ENCODE measurements at places on chromosomes 7 and 10. TPM values are rescaled to one million over a fixed set of nuclear protein-coding genes. Genes with fewer than 3 reads are reported as not detected.

- DNase-seq, result no peak
Measured at GRCh38 chr10:64211466-64211865, 690.3 kb downstream of the REEP3 start.

- DNase-seq, result no peak
Measured at GRCh38 chr7:39979406-39980073, 29.5 kb downstream of the CDK13 start.

Gene MORN4
- 4.5 TPM for polyA plus RNA-seq

DNA sequence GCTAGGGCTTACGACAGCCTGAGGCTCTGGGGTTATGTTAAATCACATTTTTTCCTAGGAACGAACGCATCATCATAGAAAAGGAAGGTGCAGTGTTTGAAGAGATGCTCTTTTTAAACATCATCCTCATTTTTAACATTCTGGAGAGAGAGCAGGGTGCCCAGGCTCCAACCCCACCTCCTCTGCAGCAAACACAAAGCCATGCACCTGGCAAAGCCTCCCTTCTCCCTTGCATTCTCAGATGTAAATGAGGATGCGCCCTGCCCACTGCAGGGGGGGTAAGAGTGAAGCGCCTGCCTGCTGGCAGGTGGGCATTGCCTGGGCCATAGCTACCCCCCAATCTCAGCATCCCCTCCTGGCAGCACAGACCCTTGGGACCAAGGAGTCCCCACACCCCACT is 92.4 kb downstream of the PTPRN2 start:
- no peak for DNase-seq

DNA sequence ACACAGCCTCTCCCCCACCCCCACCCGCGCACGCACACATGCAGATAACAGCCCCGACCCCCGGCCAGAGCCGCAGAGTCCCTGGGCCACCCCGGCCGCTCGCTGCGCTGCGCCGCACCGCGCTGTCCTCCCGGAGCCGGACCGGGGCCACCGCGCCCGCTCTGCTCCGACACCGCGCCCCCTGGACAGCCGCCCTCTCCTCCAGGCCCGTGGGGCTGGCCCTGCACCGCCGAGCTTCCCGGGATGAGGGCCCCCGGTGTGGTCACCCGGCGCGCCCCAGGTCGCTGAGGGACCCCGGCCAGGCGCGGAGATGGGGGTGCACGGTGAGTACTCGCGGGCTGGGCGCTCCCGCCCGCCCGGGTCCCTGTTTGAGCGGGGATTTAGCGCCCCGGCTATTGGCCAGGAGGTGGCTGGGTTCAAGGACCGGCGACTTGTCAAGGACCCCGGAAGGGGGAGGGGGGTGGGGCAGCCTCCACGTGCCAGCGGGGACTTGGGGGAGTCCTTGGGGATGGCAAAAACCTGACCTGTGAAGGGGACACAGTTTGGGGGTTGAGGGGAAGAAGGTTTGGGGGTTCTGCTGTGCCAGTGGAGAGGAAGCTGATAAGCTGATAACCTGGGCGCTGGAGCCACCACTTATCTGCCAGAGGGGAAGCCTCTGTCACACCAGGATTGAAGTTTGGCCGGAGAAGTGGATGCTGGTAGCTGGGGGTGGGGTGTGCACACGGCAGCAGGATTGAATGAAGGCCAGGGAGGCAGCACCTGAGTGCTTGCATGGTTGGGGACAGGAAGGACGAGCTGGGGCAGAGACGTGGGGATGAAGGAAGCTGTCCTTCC is 620 bp downstream of the EPO start:
- DNase-seq, result no peak

DNA sequence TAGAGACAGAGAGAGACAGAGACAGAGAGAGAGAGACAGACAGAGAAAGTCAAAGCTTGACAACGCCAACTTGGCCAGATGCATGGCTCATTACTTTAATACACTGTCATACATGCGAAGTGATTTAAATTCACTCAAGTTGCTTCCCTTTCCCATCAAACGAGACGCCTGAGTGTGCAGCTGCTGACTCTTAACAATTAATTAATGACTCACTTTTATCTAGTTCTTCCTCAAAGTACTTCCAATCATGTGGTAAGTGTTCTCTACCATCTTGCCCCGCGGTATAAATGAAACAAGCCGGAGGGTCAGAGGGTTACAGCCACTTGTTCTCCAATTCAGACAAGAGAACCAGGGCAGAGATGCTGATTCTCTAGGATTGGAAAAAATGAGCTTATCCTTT is 90.8 kb downstream of the SFMBT2 start:
- DNase-seq, result no peak

Gene FGFR2
- polyA plus RNA-seq, result 0.67 TPM

GRCh38 chr10:49296382-49296781 is 2.6 kb upstream of the C10orf71 start:
- DNase-seq, result no peak

GRCh38 chr7:37052705-37053104 is 328.4 kb upstream of the AOAH start:
- no peak for DNase-seq

DNA sequence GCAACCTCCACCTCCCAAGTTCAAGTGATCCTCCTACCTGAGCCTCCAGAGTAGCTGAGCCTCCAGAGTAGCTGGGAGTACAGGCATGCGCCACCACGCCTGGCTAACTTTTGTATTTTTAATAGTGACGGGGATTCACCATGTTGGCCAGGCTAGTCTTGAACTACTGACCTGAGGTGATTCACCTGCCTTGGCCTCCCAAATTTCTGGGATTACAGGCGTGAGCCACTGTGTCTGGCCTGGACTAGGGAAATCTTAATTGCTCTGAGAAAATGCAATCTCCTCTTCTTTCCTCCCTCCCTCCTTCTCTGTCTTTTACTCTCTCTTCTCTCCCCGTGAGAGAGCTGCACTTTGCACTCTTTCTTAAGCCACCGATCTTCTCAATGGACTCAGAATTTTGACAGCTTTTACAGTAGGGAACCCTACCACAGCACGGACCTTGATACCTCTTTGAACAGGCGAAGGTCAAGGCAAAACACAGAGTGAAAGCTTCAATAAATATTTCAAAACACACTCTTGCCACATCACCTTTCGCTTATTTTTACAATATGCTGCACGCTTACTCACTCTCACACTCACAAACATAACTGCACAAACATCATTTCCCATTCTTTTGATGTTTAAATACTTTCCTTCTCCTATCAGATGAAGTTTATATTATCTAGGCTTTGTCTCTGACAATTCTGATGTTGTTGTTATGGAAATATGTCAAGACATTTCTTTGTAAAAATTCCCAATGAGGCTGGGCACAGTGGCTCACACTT is 173.4 kb upstream of the NRP1 start:
- DNase-seq, result no peak

DNA sequence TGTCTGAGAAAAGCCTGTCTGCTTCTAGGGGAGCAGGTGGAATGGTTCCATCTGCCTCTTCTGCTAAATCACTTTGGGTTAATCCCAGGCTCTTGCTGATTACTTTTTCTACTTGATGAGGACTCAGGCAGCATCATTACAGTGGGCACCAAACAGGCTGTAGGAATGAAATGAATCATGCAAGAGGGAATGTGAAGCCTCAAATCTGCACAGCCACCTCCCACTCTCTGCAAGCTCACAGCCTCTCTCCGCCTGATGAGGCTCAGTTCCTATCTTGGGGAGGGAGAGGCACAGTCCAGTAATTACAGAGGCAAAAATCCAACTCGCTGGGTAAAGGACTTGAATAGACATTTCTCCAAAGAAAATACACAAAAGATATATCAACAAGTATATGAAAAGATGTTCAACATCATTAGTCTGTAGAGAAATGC is 34.0 kb downstream of the HSPA12A start:
- DNase-seq, result no peak

- peak; percentile 96 for DNase-seq
Measured at GRCh38 chr7:604001-604883, 84.6 kb upstream of the PDGFA start.
